Suppressor macrophage treated with lipopolysaccharide for 1 hour (primary cell): ENCODE measurements at places on chromosomes 1 and 21.

DNA sequence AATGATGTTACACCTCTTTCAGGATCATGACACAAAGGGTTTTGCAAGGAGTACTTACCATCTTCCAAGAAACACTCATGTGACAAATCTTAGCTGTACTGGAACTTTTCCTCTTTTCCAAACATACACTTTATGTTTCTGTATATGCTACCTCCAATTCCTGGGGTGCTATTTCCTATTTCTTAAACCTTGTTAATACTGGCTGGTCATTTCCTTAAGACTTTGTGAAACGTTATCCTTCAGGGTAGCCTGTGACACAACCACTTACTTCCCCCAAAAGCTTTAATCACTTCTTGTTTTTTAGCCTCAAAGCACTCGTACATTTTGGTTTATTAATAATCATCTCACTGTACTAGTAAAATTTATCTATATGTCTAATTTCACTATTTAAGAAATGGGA lies 39.4 kb downstream of the OR10Z1 start:
- DNase-seq, result peak; percentile 79

DNA sequence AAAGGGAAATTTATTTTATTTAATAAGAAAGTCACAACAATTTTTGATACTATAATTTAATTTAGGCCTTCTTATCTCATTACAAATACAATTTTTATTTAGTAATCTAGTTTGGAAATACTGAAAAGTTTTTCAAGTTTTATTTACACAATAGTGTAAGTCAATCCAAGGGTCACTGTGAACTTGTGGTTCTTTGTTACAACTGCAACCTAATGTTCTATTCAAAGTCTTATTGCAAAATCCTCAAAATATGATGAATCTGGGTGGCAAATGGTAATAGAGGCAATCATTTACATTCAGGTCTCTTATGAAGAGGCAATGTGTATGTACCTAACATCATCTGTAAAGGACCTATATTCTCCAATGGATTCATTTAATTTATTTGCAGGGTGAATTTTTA lies 421.2 kb downstream of the DPYD start:
- DNase-seq, result no peak

- DNase-seq, result peak; percentile 47
These were observed 21.3 kb upstream of the CNIH3 start for GRCh38 chr1:224594851-224595250.

- DNase-seq, result peak; percentile 61
These were observed 13.1 kb downstream of the RNF187 start for GRCh38 chr1:228500143-228500734.

GRCh38 chr1:230037261-230037660 lies 29.8 kb upstream of the GALNT2 start:
- no peak for DNase-seq
